ENCODE measurements at places on chromosomes 13 and 19.

GRCh38 chr13:42814868-42815267, 33.5 kb downstream of the FAM216B start:
- no peak for DNase-seq

DNA sequence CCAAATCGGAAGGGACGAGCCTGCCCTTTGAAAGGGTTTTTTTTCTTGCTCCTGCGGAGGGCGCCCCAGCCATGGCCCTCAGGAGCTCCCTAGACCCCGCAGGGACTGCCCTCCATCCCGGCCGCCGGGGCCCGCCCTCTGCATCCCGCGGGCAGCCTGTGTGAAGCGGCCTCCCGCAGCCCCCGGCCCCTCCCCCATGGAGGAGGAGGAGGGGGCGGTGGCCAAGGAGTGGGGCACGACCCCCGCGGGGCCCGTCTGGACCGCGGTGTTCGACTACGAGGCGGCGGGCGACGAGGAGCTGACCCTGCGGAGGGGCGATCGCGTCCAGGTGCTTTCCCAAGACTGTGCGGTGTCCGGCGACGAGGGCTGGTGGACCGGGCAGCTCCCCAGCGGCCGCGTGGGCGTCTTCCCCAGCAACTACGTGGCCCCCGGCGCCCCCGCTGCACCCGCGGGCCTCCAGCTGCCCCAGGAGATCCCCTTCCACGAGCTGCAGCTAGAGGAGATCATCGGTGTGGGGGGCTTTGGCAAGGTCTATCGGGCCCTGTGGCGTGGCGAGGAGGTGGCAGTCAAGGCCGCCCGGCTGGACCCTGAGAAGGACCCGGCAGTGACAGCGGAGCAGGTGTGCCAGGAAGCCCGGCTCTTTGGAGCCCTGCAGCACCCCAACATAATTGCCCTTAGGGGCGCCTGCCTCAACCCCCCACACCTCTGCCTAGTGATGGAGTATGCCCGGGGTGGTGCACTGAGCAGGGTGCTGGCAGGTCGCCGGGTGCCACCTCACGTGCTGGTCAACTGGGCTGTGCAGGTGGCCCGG, 815 bp downstream of the MAP3K10 start:
- DNase-seq: peak; percentile 19

DNA sequence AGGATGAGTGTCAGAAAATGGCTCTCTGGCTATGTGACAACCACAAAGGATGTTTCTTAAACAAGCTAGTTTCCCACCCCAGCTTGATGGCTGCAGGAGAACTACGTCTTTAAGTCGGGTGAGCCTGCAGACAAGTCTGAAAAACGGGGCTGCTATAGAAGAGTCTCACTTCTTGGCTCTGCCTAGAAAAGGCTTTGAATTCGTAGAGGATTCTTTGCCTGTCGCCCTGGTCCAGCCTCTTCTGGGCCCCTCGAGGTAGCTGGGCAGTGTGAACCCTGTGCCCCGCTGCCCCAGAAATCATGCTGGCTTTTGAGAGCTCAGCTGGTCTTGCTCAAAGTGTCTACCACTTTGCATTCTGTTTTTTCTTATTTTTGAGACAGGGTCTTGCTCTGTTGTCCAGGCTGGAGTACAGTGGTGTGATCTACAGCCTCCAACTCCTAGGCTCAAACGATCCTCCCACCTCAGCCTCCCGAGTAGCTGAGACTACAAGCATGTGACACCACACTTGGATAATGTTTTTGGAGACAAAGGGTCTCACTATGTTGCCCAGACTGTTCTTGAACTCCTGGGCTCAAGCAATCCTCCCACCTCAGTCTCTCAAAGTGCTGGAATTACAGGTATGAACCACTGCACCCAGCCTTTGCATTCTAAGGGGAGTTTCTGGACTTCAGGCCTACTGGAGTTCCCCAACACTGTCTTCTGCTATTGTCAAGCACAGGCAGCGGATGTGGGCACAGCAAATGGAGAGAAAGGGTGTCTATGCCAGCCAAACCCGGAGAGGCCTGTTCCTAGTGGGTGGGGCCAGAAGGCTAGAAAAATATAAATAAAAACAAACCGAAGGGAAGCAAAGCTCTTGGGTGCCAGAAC, 6.5 kb downstream of the CEBPA start:
- no peak for DNase-seq

GRCh38 chr19:33677745-33678426, 56.1 kb downstream of the CHST8 start:
- DNase-seq: no peak

DNA sequence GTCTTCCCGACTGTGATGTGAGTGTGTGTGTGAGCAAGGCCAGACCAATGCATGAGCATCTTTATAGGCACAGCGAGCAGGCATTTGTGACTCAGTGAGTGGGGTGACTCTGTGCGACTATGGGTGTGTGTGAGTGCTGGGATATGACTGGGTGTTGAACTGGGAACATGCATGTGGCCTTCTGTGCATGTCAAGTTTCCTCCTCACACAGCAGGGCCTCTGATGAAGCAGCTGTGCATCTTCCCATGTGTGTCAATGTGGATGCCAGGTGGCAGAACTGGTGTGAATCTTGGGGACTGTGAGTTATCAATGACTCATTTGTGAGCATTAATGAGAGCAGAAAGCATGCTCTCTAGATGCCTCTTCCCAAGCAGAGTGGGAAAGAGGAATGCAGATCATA, 12.1 kb upstream of the LGALS14 start:
- DNase-seq: no peak

DNA sequence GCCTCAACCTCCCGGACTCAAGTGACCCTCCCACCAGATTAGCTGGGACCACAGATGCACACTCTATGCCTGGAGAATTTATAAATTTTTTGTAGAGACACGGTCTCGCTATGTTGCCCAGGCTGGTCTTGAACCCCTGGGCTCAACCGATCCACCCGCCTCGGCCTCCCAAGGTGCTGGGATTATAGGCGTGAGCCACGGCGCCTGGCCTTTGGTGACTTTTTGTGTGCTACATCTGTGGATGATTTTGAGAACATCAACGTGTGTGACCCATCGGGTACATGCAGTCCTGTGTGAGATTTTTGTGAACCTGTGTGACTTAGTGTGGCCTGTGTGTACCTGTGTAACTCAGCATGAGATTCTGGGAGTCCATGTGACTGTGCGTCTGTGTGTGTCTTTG, 8.5 kb upstream of the NFIX start:
- no peak for DNase-seq

- peak; percentile 24 for DNase-seq
Measured at GRCh38 chr19:10290357-10290875, 664 bp downstream of the ICAM5 start.

DNA sequence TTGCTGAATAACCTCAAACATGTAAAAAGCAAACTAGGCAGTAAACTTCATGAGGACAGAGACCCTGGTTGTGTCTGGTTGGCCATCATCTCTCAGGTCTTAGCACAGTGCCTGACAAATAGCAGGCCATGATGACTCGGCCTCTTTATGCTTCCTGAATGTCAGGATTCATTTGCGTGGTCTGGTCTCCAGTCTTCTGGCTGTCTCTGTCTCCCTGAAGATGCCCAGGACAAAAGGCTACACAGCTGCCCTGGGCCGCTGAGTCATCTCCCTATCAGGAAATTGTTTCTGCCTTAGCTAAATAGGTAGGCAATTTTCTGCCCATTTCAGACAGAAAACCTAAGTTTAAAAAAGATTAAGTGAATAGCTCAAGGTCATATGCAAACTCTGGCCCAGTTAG, 84.1 kb upstream of the FNDC3A start:
- no peak for DNase-seq

- no peak for DNase-seq
Measured at GRCh38 chr13:101017123-101017872, 342.7 kb upstream of the TMTC4 start.

- no peak for DNase-seq
Measured at GRCh38 chr19:52722062-52723003, 12.5 kb downstream of the ZNF611 start.

DNA sequence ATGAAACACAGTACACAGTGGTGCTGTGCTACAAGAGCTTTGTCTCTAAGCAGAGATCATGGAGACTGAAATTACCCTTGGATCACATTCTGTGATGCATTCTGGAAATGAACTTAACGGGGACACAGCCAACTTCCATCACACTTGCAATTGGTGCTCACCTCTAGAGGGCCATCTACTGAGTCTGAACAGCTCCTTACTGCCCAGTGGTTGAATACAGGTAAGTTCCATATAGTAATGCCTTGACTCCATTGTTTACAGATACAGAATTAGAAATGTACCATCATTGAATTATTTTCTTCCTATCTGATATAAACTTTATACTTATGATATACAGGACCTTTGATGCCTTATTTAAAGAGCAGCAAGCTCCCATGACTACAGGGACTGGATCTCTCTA, 686.4 kb downstream of the PCDH9 start:
- no peak for DNase-seq

- DNase-seq: no peak
Measured at GRCh38 chr19:52566121-52566520, 4.0 kb upstream of the ZNF701 start.

DNA sequence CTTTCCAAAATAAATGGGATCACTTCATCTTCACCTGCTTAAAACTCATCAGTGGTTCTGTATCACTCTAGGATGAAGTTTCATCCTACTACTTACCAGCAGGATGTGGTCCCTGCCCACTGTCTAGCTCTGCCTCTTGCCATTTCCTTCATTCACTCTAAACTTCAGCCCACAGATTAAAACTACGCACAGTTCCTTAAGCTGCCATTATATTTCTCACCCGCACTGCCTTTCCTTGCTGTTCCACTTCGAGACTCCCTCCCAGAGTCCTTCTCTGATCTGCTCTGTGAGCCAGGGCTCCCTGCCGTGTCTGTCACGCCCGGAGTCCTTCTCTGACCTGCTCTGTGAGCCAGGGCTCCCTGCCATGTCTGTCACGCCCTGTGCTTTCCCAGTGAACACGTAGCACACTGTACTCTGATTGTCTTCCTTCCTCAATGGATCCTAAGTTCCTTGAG, 52.0 kb upstream of the NPAS1 start:
- DNase-seq: no peak

- no peak for DNase-seq
Measured at GRCh38 chr13:55038230-55038629, 2009.6 kb downstream of the OLFM4 start.

DNA sequence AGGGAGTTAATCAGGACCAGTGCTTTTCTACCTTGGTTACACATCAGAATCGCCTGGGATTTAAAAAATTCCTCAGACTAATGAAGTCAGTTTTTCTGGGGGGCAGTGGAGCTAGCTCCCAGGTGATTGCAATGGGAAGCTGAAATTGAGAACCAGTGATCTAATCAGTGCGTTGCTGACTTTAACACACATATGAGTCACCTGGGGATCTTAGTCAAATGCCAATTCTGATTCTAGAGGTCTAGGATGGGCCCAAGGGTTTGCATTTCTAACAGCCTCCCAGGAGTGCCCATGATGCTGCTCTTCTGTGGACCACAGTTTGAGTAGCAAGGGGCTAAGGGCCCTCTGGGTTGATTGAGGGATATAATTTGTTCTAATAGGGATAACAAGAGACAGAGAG, 54.5 kb downstream of the KL start:
- DNase-seq: no peak

DNA sequence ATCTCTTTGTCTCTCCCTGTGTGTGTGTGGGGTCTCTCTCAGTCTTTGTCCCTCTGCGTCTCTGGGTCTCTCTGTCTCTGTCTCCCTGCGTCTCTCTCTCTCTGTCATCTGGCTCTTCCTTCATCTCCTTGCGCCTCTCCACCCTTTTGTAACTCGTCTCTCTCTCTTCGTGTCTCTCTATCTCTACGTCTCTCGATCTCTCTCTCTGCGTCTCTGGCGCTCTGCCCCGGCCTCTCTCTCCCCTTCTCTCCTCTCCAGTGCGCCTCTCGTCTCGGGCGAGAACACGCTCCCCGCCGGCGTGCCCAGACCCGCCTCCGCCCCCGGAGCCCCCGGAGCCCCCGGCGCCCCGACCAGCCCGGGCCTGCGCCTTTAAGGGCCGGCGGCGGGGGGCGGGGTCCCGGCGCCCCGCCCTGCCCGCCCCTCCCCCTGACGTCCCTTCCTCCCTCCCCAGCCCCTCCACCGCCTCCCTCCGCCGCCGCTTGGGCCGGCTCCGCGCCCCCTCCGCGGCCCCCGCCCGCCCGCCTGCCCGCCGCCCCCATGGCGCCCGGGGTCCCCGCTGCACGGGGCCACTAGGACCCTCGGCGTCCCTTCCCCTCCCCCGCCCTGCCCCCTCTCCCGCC, at the start of gene MARK4:
Gene MARK4 (plus strand): TSS at position 440 of the 620 bp plus-strand sequence. CDS start 318 bp downstream, outside the sequence.
- DNase-seq: peak; percentile 63

GRCh38 chr19:1452802-1453524, 3.0 kb downstream of the APC2 start:
- DNase-seq: no peak

GRCh38 chr13:94280349-94280748, 199.1 kb downstream of the DCT start:
- DNase-seq: no peak

GRCh38 chr19:39874404-39874803, 28.2 kb upstream of the FBL start:
- DNase-seq: no peak

DNA sequence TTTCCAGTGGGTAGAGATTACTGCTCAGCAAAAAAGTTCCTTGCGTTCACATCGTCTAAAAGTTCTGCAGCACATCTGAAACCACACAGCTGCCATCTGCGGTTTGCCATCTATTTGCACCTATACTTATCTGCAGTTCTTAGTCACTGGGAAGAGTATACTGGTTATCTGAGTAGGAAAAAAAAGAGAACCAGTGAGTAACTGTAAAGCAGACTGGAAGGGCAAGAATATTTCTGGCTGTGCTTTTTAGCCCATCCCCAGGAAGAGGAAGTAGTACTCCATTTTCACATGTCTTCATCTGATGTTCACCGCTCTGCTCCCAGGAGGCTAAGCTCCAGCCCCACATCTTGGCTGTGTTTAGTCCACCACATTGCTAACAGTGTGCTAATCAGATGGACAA, 35.6 kb downstream of the EFNB2 start:
- no peak for DNase-seq

DNA sequence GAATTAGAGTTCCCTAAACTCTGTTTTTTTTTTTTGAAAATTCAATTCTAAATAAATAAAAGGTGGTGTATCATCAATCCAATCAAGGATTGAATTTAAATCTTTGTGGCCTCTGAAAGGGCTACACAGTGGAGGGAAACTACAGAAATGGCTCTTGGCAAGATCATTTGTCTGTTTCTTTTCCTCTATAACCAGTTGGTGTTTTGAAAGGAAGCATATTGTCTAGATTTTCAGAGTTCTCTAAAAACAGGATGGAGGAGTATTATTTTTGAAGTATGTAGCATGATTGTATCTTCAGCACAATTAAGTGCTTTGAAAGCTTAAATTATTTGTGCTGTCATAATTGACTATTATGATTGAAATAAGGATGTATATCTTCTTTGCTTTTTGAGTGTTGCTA, 29.8 kb downstream of the WASF3 start:
- DNase-seq: no peak

GRCh38 chr19:6721138-6721474, 656 bp upstream of the C3 start:
- no peak for DNase-seq

DNA sequence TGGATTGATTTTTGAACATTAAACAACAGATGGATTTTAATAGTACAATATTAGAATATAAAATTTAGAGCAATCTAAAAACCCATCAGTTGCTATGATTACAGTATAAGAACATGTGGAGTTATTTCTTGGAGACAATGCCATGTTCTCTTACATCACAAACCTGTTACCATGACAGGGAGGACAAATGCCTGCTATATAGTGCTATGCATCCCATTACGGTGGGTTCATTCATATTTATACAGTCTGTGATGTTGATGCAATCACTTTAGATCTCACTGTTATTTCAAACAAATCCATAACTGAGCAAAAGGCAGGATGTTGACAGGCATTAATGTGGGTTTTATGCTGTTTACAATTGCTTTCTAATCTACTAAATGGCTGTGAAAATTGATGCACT, 467.5 kb downstream of the DIAPH3 start:
- DNase-seq: no peak

Measured in stimulated activated CD4-positive, alpha-beta T cell treated with anti-CD3 and anti-CD28 coated beads, Interleukin-2, amount 100 ng/mL, for 24 hours (primary cell).